ENCODE measurements at places on chromosomes 1 and 21.

DNA sequence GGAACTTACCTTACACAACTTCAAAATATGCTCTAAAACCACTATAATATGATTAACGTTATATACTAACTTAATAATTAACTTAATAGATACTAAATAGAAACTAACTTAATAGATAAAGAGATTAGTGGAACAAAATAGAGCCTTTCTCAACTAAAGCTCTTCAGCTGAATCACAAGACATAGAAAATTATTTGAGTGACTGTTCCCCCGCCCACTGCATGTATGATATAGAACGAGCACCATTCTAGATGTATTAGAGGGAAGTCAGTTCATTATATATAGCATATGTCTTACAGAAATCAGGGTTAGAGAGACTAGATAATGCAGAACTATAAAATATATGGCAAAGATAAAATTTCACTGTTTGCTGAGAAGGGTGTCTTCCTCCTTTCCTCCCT lies 16.3 kb downstream of the LYPLAL1 start:
- DNase-seq, result no peak

GRCh38 chr1:93180723-93181613 lies at the start of gene CCDC18:
Gene CCDC18, plus strand, starts transcription at chr1:93180724. Its CDS starts 2,638 bp downstream, at chr1:93183362.
- peak; percentile 20 for DNase-seq

DNA sequence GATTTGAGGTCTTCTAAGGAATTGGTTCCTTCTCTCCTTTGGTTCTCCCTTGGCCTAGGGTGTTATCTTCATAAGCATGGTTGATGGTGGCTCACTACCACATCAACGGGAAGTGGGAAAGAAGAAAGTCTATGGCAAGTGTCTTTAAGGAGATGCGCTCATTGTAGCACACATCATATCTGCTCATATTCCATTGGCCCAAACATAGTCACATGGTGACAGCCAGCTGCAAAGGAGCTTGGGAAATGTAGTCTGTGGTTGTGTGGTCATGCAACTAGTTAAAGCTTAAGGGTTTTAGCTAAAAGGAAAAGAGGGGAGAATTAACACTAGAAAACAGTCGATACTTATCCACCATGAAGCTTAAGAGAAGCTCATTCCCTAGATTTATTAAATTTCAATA lies 11.4 kb upstream of the MRPS6 start:
- no peak for DNase-seq

DNA sequence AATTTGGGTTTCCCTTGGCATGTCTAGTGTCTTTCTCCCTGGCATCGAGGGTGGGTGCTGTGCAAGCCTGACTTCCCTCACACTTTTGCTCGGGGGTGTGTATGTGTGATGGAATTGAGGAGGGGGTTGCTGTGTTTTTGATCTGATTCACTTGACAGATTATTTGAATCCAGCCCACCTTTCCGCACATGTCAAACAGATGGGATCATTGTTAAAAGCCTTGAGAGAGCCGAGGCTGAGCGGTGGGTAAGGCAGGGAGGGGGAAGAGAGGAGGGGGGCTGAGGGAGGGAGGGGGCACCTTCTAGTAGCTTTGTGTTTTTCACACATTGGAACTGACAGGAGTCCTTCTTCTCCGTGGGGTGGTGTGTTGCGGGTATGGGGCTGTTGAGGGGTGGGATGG lies 90.0 kb downstream of the PAPPA2 start:
- no peak for DNase-seq

DNA sequence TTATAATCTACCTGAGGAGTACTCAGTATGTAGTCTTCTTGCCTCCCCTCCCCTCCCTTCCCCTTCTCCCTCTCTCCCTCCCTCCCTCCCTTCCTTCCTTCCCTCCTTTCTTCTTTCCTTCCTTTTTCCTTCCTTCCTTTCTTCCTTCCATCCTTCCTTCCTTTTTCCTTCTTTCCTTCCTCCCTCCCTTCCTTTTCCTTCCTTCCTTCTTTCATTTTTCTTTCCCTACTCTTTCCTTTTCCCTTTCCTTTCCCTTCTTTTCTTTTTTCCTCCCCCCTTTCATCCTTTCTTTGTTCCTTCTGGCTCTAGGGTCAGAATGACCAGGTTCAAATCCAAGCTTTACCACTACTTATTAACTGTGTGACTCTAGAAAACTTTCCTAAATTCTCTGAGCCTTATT lies 48.5 kb upstream of the HAO2 start:
- no peak for DNase-seq

GRCh38 chr1:30198795-30199403 lies 524.5 kb downstream of the MATN1 start:
- no peak for DNase-seq

DNA sequence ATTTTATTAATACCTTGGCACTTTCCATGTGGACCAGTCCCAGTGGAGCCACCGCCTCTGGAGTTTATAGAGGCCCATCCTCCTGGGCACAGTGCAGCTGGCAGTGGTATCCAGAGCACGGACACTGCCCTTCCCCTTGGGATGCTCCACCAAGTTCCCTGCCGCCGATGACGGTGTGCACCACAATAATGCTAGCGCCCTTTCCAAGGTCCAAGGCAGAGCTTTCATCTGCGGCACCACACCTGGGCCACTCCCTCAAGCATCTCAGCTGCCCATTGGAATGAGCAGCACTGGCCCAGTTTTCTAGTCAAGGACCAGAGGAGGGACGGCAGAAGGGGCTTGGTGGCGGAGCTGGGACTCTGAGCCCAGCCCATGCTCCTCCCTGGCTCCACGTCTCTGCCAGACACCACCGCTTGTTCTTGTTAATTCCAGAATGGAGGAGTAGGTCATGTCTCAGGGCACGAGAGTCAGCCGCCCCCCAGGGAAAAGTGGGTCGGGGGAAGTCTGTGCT lies 24.5 kb downstream of the SIM2 start:
- DNase-seq, result no peak

DNA sequence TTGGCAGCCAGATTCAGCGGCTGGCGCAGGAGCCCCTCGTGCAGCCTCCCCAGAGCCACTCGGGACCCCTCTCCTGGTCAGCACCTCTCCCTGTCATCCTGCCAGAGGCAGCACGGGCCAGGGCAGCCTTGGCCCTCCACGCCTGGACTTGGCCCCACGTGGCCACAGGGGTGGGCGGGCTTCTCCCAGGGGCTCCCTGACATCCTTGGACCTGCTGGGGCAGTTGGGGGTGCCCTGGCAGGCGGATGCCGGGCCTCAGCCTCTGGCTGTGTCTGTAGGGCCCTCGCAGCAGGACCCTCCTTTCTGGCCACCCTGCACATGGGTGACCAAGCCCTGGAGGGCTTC lies 60.2 kb downstream of the MORN1 start:
- no peak for DNase-seq

- no peak for DNase-seq
Observed at GRCh38 chr1:78079580-78079979, 33.8 kb downstream of the GIPC2 start.

GRCh38 chr1:169364948-169365347 lies 2.6 kb downstream of the NME7 start:
- no peak for DNase-seq

DNA sequence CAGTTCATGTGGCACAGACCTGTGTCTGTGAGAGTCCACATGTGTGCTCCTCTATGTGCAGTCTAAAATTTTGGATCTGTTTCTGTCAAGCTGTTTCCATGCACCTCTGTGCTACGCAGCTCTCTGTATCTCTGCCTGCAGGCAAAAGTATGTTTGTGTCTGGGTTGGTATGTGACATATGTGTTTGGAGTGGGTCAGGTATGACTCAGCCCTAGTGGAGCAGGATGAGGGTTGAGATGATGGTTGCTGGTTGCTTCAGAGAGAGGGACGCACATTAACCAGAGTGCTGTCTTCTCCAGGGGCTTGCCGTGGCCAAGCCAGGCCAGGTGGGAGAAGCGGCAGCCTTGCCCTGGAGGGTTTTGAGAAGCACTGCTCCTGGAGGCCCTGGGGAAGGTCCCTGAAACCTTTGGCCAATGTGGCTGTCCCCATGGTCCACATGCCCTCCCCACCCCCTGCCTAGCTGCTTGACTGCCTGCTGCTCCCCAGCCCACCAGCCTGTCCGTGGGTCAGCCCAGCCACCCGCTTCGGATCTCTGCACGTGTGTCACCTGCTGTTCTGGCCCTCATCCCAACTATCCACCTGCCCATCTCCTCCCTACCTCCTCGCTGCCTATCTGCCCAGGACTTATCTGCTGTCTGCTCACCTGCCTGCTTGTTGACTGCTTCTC lies 4.1 kb upstream of the EVA1B start:
- no peak for DNase-seq

DNA sequence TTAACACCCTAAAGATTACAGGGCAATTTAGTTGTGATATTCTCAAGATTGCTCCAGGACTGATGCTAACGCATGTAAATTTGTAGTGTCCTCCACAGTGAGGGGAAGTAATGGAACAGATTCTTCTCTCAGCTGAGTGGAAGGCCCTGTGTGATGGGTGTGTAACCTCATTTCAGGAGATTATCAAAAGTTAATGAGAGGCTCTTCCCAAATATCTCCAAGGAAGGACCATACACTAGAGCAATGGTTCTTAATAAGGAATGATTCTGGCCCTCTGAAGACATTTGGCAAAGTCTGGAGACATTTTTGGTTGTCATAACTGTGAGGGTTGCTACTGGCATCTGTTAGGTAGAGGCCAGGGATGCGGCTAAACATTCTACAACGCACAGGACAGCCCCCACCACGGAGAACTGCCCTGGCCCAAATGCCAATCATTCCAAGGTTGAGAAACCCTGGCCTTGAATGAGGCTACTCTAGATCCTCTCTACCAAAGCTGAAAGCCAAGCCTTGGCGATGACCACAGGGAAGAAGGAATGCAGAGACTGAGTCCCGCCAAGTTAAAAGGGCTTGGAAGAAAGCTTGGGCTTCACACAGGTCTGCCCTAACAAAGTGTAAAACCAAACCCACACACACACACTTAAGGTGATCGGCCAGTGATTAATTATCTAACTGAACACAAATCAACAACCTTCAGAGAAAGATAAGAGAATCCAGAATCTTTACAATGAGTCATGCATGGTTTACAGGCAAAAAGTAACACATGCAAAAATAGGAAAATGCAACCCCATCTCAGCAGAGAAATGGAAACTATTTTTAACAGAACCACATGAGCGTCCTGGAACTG lies 135.8 kb downstream of the SYF2 start:
- DNase-seq, result no peak

DNA sequence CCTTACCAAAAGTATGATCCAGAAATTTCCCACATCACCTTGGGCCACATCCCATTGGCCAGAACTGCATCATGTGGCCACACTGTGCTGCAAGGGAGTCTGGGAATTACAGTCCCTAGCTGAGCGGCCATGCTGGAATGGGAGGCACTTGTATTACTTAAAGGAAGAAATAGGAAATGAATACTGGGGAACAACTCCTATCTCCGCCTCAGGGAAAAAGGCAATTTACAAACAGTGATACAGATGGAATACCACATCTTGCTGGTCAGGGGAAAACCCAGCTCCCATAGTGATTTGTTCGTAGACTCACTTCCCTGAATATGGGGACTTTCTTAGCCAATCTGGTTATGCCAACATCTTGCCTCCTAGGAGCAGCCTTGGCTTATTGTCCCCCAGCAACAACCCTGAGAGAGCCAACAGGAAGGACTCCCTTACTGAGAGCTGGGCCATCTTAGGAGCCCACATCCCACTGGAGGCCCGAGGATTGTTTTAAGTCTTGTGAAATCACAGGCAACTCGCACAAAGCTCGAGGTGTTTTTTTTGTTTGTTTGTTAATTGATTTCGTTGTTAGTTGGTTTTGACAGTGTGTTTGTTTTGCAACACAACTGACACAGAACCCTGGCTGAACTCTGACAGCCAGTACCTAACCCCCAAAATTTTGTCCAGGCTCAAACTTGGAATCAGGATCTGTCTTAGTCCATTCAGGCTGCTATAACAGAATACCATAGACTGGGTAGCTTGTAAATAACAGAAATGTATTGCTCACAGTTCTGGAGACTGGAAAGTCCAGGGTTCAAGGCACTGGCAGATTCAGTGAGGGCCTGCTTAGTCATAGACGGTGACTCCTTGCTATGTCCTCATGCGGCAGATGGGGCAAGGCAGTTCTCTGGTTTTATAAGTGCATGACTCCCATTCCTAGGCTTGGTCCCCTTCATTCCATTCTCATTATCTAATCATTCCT lies 14.9 kb downstream of the CDA start:
- no peak for DNase-seq

- DNase-seq, result no peak
Observed at GRCh38 chr1:81073580-81073979, 727.2 kb upstream of the ADGRL2 start.

GRCh38 chr1:247119600-247120407 lies 15.6 kb upstream of the ZNF669 start:
- no peak for DNase-seq

DNA sequence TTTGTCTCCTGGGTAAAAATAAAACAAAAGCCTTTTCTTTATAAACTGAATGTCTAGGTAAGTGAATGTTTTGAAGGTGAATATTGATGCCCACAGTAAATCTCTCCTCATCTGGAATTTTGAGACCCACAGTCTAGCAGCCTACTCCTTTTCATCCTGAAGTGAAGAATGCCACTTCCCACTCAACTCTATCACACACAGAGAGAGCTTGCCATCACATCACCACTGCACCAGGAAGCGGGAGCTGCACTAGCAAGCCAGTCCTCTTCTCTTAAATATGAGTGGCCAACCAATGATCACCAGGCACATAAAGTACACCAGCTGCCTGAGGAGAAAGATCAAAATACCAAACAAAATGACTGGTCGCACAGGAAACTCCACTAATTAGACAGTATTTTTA lies 140.8 kb downstream of the MRPL39 start:
- DNase-seq, result no peak

- DNase-seq, result no peak
Observed at GRCh38 chr1:244235157-244235556, 184.1 kb downstream of the ZBTB18 start.

DNA sequence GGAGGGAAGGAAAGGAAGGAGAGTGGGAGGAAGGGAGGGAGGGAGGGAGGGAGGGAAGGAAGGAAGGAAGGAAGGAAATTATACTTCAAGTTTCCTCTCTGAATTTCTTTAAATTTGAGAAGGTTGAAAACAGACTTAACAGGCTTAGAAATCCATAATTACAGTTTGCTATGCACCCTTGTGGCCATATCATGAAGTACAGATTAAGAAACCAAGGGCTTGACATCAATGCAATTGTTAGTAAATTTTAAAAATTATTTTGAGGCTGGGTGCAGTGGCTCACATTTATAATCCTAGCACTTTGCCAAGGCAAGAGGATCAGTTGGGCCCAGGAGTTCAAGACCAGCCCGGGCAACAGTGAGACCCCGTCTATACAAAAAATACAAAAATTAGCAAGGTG lies 14.4 kb downstream of the ANP32E start:
- DNase-seq, result no peak

GRCh38 chr1:193799948-193800690 lies 613.7 kb upstream of the B3GALT2 start:
- no peak for DNase-seq

- no peak for DNase-seq
Observed at GRCh38 chr1:85605484-85606413, 25.2 kb downstream of the CCN1 start.

- no peak for DNase-seq
Observed at GRCh38 chr1:211169353-211169752, 35.4 kb upstream of the KCNH1 start.

GRCh38 chr1:64171797-64172281 lies 31.6 kb upstream of the UBE2U start:
- DNase-seq, result no peak

- DNase-seq, result no peak
Observed at GRCh38 chr1:55413286-55413685, 198.1 kb upstream of the USP24 start.

Data from stimulated activated CD4-positive, alpha-beta T cell treated with anti-CD3 and anti-CD28 coated beads, TNF-alpha, amount 100 ng/mL, for 1 hour (primary cell).